ENCODE measurements at places on chromosomes 6 and 20. TPM values are rescaled to one million over a fixed set of nuclear protein-coding genes. Genes with fewer than 3 reads are reported as not detected.

DNPH1 gene
- total RNA-seq, result 56.4 TPM

FNDC1 gene
- total RNA-seq, result 0.34 TPM

PEX6 gene
- total RNA-seq, result 11.7 TPM

TMEM14A gene
- 13.2 TPM for total RNA-seq

SDHAF4 gene
- total RNA-seq, result 20.0 TPM

AHI1 gene
- total RNA-seq, result 18.1 TPM

CALHM4 gene
- not detected for total RNA-seq

TPX2 gene
- total RNA-seq, result 123 TPM

CST3 gene
- total RNA-seq, result 68.5 TPM

HCRTR2 gene
- total RNA-seq, result not detected

RRP36 gene
- total RNA-seq, result 81.0 TPM

VSX1 gene
- total RNA-seq, result 0.23 TPM

ETV7 gene
- total RNA-seq, result 1.4 TPM

SYNDIG1 gene
- 5.0 TPM for total RNA-seq

SPEF1 gene
- total RNA-seq, result 0.64 TPM

HS3ST5 gene
- total RNA-seq, result 8.6 TPM

RGL2 gene
- 79.7 TPM for total RNA-seq

LINC00237 gene
- total RNA-seq, result 0.78 TPM

TMEM200A gene
- 10.4 TPM for total RNA-seq

ULBP3 gene
- total RNA-seq, result 5.6 TPM

CBFA2T2 gene
- total RNA-seq, result 23.5 TPM

TP53TG5 gene
- 0.85 TPM for total RNA-seq

PRELID3B gene
- 48.7 TPM for total RNA-seq

IP6K3 gene
- total RNA-seq, result 0.89 TPM

ESR1 gene
- total RNA-seq, result 1.3 TPM

CITED2 gene
- 63.4 TPM for total RNA-seq

ABHD16B gene
- not detected for total RNA-seq

TNNC2 gene
- 3.0 TPM for total RNA-seq

TSPO2 gene
- total RNA-seq, result not detected

PSMB8 gene
- 19.4 TPM for total RNA-seq

EBF4 gene
- 2.7 TPM for total RNA-seq

HLA-F gene
- total RNA-seq, result 11.2 TPM

PHACTR3 gene
- total RNA-seq, result 0.30 TPM

BPIFA1 gene
- not detected for total RNA-seq

Data from WTC11 (cell line).